ENCODE measurements at places on chromosomes 4 and X. TPM values are rescaled to one million over a fixed set of nuclear protein-coding genes. Genes with fewer than 3 reads are reported as not detected.

DNA sequence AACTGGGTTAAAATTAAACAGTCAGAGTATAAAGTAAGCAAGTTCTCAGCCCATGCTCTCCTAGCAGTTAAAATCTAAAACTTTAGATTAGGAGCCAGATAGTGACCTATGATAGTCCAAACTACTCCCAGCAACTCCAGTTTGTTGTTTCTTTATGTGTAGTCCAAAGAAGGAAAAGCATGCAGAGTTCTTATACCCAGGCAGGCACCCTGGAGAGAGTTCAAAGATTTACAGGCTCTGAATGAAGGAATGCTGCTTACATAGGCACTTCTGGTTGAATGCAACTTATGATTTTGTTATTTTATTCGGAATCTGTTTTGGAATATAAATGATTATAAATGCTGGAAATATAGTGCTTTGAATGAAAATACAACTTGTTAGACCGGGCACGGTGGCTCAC lies 67.2 kb downstream of the GPAT3 start:
- no peak for DNase-seq

DNA sequence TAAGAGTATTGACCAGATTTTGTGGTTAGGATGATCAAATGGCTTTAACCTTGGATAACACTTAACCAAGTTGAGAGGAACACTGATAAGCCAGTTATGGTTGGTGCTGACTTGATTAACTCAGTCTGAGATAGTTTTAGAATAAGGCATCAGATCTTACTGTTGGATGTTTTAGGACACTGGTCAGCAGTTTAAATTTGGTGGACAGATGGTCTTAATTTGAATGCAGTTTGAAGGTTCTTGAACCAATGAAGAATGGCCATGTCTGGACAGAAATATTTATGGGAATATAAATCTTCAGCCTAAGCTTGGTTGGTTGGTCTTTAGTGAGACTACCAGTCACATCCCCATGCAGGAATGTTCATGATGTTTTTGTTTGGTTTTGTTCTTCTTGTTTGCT lies 2.6 kb upstream of the GIMD1 start:
- no peak for DNase-seq

DNA sequence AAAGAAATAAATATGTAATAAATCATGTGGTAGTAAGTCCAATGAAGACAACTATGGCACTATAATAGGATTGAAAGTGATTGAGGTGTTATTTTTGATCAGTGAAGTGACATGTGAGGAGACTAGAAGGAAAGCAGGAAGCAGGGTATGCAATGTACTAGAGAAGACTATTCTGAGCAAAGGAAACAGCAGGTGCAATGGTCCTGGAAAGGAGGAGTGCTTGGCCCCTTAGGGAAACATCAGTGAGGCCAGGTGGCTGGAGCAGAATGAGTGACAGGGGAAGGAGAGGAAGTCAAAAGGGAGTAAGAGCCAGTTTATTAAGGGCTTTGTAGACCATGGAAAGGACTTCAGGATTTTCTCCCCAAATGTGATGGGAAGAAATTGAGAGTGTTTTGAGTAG lies 207.6 kb upstream of the HCCS start:
- no peak for DNase-seq

DNA sequence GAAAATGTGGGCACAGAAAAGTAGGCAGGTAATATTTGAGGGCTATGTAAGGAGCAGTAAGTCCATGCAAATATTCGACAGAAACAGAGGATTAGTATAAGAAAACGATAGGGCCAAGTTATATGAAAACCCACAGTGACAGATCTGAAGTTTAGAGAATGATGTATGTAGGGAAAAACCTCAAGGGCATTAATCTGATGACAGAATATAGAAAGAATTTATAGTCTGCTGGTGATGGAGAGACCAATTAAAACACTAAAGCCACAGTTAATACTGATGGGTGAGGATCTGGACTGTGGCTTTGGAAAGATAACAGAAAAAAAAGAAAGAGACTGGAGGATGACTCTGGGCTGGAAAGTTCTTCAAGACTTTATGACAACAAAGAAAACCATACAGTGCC lies 169.7 kb downstream of the PALLD start:
- no peak for DNase-seq

DNA sequence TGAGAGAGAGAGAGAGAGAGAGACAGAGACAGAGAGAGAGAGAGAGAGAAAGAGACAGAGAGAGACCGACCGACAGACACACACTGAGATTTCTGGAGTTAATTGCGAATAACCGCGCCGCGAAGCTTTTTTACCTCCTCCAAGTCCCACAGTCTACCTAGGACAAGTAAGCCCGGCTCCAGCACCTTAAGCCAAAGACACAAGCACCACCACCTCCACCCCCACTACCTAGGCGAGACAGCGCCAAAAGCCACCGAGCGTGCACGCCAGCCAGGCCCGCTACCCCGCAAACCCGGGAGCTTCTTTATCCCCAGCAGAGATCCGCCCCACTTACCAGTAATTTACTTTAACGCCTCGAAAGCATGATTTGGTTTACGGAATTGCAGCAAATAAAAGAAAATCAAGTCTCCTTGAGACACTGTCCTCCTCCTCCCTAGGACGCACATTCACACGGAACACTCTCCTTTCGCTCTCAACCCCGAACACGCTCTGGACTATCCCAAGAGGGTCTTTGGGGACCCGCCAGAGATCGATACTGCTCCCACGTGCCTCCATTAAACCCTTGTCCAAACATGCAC lies 649.6 kb upstream of the DIPK2B start:
- peak; percentile 51 for DNase-seq

DNA sequence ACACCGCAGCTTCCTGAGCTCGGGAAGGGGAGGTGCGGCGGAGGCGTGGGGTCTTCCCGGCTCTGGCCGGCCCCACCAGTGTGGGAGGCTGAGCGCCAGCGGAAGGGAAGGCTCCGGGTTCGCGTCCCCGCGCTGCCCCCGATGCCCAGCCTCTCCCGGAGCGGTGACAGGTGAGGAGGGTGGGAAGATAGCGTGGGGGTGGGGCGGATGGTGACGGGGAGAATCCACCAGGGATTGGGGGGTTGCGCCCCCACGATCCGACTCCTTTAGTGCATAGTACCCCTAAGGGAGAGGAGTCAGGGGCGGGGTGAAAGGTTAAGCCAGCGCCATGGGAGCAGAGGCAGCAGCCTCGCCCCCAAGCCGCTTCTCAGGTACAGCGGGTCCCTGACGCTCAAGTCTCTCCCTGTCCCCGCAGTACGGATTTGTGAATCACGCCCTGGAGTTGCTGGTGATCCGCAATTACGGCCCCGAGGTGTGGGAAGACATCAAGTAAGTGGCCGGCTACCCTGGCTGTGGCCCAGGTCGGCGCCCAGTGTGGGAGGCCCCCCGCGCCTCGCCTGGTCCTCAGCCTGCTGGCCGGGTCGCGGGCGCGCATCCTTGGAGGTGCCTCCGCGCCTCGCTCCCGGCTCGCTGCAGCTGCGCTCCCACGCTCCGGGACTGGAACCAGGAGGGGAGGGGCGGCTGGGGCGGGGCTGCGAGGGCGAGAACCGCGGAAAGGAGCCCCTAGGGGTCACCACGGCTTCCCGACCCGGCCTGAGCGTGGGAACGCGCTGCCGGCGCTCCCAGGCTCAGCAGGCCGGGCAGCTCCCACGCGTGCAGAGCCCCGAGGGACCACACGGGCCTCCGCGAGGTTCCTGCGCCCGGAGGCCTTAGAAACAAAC lies 791 bp downstream of the GUCY1B1 start:
- DNase-seq, result no peak

The CA5B gene
- total RNA-seq, result 60.8 TPM

The REPS2 gene
- total RNA-seq, result 0.53 TPM
